Stimulated activated CD8-positive, alpha-beta memory T cell treated with anti-CD3 and anti-CD28 coated beads, Interleukin-12 subunit alpha, Interleukin-12 subunit beta, amount 100 ng/mL, for 4 hours (primary cell): ENCODE measurements at places on chromosomes 2 and 18.

- no peak for DNase-seq
Measured at GRCh38 chr2:36409935-36410334, 54.4 kb downstream of the CRIM1 start.

DNA sequence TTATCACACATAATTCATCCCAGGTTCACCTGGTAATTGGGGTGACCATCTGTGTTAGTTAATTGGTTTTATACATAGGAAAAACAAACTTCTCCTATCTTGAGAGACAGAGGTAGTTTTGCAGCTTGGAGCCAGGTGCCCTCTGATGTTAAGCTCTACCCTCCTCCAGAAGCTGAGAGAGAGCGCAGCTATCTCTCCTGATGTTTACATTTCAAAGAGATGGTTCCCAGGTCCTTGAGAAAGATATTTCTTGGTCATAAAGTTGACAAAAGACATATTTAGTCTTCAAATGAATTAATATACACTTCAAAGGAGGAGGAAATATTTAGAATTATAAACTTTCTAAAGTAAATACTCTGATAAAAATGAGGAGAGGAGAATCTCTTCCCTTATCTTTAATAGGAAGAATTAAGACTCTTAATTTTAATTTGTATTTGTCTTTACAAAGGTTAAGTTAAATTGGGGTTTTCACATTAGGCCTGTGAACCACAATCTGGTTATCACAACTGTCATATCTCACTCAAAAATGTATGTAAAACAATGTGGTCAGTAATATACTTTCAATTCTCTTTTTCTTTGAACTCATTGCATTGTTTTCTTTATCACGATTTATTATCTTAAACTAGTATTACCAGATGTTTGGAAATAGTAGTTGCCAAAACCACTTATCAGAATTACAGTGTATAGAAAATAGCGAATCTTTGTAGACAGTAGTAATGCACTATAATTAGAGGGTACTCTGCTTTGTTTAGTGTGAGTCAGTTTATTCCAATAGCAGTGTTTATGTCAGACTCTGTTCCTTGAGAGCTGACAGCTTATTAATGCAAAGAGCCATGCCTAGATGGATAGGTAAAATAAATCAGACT is 26.8 kb downstream of the SERPINB4 start:
- DNase-seq: no peak

DNA sequence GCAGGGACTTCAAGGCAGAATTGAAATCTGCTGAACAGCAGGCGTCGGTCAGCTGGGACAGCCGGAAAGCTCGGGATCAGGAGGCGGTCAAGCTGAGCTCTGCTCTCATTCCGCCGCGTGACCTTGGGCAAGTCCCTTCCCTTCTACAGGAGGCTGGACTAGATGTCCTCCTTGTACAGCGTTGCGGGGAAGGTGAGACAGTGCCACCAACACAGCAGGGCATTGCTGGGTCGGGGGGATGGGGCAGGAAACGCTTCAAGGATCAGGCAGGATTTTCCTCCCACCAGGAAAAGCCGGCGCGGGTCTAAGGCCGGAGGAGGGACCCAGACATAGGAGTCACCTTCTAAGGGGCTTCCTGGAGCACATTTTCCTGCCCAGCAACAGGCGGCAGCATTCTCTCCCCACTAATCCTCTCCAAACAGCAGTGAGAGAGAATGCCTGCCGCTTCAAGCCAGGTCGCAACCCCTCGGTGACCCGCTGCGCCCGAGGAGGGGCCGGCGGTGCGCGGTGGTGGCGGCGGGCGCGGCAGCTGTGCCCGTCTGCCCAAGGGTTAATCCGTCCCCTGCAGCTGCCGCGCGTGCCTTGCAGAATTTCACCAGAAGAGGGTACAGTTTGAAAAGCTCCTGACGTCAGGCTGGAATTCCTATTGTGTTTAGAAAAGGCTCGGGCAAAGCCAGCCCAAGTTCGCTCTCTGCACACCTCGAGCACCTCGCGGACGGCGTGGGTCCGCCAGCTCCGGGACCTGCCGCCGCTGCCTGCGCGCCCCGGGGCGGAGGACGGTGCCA is at the start of gene KCNF1:
KCNF1 (plus strand) TSS at position 644 of the 785 bp plus-strand sequence. CDS start 493 bp downstream, outside the sequence.
- no peak for DNase-seq

- DNase-seq: no peak
Measured at GRCh38 chr18:55338978-55339650, 248.9 kb downstream of the TCF4 start.

DNA sequence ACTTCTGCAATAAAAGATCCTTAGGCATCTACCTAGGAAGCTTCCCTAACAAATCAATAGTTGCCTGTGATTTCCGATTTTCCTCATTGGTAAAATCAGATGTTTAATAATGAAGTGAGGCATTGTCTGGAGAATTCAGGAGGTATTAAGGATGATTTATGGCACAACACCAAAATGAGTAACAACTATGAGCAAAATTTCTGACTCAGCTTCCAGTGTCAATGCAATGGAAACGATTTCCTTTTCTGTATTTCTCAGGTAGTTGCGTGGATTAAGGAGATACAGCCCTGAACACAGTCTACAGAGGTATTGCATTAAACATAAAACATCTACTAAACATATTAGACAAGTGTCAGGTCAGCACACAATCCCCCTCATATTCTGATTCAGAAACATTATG is 99.5 kb downstream of the EPB41L3 start:
- DNase-seq: no peak

DNA sequence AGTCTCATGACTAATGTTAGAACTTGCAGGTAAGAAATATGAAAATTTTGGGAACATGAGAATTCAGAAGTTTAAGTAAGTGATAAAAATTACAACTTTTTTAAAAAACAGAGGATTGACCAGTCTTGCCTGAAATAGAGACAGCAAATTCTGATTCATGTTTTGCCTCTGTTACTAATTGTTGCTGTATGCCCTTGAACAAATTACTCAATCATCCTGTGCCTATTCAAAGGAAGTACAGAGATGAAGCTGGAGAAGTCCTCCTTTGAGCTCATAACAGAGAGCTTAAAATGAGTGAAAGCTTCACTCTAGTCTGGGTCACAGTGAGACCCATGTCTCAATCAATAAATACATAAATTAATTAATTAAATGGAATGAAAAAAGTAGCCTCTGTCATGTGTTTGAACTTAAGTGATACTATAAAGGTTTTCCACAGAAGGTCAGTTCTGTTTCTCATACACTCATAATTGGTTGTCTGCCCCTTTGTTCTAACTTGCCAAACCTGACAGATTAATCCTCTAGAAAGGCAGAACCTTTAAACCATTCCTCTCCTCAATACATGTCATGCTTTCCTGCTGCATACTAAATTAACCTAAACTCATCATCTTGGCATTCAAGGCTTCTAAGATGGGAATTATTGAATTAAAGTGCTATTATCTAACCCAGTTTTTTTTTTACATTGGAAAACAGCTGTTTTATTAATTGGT is 374.6 kb upstream of the LRATD1 start:
- DNase-seq: no peak

- DNase-seq: no peak
Measured at GRCh38 chr18:37869051-37869450, 303.5 kb upstream of the CELF4 start.

- peak; percentile 17 for DNase-seq
Measured at GRCh38 chr2:96913398-96914202, 43.7 kb upstream of the SEMA4C start.

- DNase-seq: no peak
Measured at GRCh38 chr2:233233618-233234230, 17.7 kb upstream of the ATG16L1 start.

DNA sequence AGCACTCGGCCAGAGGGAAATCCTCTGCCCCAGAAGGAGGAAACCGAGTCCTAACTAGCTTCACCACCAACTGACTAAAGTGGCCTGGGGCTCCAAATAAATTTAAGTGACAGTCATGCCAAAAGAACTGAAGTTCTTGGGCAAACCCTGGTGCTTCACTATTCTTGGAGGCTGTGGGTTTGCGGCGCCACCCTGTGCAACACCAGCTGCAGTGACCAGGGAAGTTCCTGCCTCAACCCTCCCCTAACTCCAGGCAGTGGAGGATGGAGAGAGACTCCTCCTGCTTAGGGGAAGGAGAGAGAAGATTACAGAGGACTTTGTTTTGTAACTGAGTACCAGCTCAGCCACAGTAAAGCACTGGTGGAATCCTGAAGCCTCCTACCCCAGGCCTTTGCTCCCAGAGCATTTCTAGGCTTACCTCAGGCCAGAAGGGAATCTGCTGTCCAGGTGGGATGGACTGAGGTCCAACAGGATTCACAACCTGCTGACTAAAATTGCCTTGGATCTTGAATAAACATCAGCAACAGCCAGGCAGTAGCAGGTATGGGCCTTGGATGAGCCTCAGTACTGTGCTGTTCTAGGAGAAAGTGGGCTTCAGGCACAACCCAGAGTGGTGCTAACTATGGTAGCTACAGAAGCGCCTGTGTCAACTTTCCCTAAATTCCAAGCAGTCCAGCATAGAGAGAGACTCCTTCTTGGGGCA is 29.4 kb upstream of the BMP10 start:
- no peak for DNase-seq

GRCh38 chr2:48129293-48129950 is 223.1 kb upstream of the FBXO11 start:
- no peak for DNase-seq

- DNase-seq: no peak
Measured at GRCh38 chr18:3692113-3692621, 242.2 kb downstream of the TGIF1 start.

DNA sequence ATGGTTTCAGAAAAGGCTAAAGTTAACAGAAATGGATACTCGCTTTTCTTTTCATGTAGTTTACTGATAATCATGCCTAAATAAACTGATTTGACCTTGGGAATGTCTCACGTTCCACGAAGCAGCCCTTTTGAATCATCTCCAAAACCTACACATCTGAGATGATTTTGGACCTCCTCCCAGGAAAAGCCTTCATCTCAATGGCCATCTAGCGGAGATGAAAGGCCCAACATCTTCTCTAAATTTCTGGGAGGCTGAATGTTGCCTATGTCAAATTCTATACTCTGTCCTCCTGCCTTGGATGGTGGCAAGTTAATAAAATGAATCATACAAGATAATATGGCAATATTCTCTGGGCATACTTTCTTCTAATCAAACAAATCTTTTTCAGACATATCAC is 448.5 kb downstream of the ZEB2 start:
- DNase-seq: no peak

DNA sequence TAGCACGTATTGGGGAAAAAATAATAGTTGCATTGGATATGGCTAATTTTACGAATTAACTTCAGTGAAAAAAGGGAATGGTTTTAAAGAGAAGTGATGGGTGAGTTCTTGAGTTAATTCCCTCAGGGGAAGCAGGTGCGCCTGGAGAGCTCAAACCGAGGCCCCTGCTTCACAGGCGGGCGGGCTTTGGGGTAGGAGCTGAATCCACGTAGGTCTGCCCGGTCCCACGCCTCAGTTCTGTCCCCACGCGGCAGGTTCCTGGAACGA is 44.1 kb downstream of the GORASP2 start:
- DNase-seq: no peak

- DNase-seq: no peak
Measured at GRCh38 chr2:34305587-34305986, 706.5 kb upstream of the FAM98A start.

GRCh38 chr2:66437109-66437690 is 2.3 kb downstream of the MEIS1 start:
- DNase-seq: no peak

GRCh38 chr2:5951471-5951870 is 259.3 kb downstream of the SOX11 start:
- no peak for DNase-seq

DNA sequence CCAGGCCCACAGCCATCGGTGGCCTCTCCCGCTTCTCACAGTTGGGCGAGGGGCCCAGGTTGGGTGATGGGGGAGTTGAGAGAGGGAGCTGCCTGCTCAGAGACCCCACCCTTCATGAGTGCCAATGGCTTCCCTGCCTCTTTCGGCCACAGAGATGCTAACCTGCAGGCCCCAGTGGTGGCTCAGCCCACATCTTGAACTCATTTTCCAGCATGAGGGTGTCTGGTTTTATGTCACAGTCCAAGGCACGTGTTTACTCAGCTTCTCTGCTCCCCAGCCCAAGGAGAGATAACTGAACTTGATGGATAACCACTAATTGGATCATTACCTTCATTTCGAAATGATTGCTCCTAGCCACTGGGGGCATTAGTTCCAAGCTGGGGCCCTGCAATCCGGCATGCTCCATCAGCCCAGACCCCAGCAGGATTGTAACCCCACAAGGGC is 45.9 kb upstream of the SIX2 start:
- DNase-seq: no peak

DNA sequence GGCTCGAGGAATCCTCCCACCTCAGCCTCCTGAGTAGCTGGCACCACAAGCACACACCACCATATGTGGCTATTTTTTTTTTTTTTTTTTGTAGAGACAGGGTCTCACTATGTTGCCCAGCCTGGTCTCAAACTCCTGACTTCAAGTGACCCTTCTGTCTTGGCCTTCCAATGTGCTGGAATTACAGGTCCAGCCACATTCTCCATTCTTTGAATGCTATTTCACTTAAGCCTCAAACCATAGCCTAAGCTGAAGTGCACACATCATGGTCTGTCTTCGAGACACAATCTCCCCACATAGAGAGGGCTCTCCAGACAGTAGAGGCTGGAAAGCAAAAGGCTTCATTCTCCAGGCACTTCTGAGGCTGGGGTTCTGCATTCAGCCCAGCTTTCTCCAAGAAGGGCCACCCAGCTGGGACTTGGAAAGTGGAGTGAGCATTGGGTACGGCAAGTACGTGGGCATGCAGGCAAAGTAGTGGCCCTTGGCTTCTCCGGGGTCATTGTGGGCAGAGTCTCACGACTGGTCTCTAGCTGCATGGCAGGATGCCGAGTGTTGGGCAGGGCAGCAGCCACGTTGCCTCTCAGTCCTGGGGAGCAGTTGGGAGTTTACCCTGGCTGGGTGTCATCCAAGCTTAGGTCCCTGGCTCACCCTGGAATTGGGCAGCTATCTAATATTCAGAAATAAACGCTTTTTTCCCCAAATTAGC is 78.2 kb upstream of the SMAD7 start:
- DNase-seq: no peak

GRCh38 chr2:8409461-8410260 is 272.2 kb upstream of the ID2 start:
- no peak for DNase-seq

DNA sequence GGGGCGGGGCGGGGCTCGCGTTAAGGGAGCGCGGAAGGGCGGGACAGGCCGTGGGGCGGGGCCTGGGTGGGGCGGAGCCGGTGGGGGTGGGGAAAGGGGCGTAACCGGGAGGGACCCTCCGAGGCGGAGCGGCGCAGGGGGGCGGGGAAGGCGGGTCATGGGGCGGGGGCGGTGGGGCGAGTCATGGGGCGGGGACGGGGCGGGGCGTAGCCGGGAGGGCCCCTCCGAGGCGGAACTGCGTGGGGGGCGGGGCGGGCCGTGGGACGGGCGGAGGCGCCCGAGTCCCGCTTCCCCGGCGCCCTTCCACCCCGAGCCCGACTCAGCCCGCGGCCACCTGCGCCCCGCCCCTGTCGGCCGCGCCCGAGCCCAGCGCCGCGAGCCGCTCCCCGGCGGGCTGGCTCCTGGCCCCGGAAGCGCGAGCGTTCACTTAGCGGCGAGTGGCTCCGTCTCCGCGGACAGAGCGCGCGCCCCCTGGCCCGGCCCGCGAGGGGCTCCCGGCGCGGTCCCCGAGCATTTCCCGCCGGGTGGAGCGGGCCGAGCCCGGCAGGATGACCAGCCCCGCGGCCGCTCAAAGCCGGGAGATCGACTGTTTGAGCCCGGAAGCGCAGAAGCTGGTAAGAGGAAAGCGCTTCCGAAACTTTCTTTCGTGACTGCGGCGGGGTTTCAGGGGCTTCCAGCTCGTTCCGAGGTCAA is 64.7 kb downstream of the LRRFIP1 start:
- peak; percentile 91 for DNase-seq
